Heart left ventricle (tissue), 16 donors: ENCODE measurements at places on chromosomes 6 and 20. TPM values are rescaled to one million over a fixed set of nuclear protein-coding genes. Genes with fewer than 3 reads are reported as not detected.

GRCh38 chr6:85344996-85345395 lies 104.9 kb upstream of the NT5E start:
- DNase-seq, result no peak

DNA sequence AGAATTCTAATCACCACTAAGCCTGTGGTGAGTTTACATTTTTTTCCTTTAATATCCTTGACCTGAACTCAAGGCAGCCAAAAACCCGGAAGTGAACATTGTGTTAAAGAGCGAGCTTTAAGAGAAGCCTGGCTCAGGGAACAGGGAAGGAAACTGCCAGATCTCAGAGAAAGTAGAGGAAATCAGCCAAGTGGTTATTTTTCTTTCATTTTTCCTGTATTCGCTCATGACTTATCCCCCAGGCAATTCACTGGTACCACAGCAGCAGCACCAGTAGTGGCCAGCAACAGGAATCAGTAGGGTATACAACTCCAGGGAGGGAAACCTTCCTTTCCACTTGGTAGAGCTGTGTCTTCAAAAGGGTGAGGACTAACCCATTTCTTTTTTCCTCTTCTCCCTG lies 89.6 kb upstream of the HMGCLL1 start:
- no peak for DNase-seq

FRK gene
- total RNA-seq, result 6.2 TPM

DNA sequence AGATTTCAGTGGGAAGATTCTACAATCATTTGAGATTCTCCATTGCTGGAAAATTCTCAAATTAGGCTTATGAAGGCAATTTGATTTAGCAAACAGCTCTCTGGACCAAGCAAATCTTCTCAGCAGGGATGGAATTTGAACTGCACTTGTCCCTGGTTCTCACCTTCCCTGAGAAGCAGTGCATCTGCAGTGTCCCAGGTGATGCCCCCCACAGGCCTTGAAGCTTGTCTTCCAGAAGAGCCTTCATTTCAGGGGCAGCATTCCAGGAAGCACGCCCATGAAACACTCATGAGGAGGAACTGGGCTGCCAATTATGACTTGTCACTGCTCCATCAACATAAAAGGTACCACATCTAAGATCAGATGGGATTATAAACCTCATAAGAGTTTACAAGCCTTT lies 82.8 kb upstream of the HDAC2 start:
- no peak for DNase-seq

SNX5 gene
- total RNA-seq, result 44.0 TPM

DNA sequence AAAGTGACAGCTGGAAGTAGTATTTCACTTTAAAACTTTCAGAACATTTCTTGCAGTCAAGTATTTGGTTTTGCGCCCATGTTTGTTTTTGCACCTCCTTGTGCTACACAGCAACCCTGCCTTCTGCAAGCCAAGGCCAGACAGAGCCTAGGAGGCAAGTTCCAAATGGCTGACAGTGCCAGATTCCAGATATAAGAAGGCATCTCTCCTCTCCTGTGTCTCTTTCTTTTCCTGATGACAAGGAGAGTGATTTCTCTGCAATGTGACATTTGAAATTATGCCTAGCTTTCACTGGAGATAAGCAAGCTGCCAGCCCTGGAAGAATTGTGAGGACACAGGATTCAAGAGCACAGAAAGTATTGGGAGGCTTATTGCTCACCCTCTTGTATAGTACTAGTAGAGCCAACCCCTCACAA lies 149.1 kb upstream of the TENT5A start:
- DNase-seq, result peak; percentile 70

SLC35D3 gene
- total RNA-seq, result not detected
